WTC11 (cell line): ENCODE measurements at places on chromosomes 7 and 10. TPM values are rescaled to one million over a fixed set of nuclear protein-coding genes. Genes with fewer than 3 reads are reported as not detected.

Gene TMEM196
- 0.11 to 0.42 TPM (median 0.16 TPM) in 3 replicates for total RNA-seq

Gene PROSER2
- total RNA-seq = 7.3 to 8.7 TPM (median 8.5 TPM) in 3 replicates

DNA sequence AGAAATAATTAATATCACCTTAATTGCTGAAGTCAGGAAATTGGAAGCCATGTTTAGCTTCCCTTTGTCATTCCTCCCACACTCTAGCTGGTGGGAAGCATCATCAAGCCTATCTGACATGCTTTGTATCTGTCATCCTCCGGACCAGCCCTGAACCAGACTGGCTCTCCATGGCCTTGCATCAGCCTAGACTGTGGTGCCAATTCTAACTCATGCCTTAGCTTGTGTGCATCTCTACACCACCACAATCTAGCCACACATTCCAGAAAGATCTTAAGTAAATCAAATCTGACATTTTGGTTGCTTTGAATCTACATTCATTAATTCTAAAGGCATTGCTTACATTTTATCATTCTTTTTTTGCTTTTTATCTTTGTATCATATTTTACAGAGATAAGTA lies 196.4 kb upstream of the VSTM2A start:
- DNase-seq = no peak

DNA sequence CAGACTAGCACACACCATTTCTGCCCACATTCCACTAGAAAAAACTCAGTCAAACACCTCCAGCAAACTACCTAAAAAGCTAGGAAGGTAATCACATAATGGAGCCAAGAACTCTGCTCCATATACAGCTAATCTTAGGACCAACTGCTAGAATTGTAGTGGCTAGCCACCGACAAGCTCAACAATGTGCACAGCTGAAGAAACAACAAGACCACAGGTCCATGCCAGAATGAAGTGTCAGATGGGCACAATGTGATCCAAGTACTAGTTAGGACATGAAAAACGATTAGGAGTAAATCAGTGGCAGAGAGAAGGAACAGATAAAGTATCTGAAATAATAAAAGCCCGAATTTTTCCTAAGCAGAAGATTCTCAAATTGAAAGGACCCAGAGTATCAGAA lies 38.6 kb downstream of the TMEM106B start:
- DNase-seq = no peak

DNA sequence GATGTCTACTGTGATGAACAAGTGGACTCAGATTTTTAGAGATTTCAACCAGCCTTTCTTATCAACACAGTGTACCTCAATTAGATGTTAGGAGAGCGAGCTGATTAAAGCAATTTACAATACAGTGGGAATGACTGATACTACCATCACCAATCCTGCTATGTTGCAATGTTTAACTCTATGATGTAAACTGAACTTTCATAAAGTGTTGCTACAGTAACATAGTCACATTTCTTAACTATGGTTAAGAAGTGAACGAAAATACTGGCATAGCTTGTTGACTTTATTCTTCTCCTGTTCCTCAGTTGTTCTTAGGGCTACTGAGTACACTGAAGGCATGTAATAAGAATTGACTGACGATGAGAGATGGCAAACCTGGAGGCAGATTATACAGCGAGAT lies 139.8 kb downstream of the MYOF start:
- no peak for DNase-seq

DNA sequence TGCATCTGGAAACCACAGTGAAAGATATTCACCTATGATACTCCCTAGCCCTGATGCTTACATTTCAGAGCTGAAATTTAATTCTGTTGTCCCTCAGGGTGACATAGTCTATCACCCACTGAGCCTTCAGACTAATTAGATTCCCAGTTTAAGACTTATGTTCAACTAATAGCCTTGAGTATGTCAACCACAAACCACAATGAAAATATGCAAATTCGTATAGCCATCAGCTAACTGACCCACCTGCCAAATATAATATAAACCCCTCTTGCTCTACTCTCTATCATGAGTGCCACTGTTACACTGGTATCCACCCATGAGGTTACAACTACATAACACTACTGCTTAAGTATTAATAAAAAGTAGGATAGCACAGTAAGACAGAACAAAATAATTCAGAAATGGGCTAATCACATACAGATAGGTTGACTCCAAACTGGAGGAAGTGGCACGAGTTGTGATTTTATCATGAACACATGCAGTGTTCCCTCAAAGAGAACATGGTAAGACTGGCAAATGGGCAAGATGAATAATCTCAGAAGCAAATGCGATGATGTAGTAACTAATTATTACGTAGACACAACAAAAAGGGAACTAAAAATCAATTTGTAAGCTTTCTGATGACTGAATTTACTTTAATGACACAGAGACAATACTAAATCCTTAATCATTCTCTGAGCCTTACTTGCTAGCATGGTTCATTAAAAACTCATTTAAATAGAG lies 290.6 kb downstream of the PARD3 start:
- no peak for DNase-seq

- no peak for DNase-seq
Measured at GRCh38 chr10:5318148-5318547, 46.6 kb upstream of the UCN3 start.

DNA sequence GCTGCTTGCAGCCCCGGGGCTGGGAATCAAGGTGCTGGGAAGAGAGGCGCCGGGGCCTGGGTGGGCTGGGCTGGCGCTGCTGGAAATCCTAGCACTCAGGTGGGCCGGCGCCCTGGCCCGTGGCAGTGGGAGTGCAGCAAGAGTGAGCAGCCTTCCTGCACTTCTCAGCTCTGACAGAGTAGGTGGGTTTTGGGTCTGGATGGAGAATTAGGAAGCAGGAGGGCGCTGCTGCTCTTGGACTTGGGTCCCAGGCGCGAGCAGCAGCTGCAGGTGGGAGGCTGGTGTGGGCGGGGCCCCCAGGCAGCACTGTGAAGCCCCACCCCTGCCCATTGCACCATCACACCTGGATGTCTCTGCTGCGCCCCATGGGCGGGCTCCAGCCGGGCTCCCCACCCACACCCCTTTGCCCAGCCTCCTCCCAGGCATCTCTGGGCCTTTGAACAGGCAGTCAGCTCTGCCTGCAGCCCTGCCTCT lies 6.0 kb downstream of the BRI3 start:
- DNase-seq = peak; percentile 66

Gene PLPP4
- total RNA-seq = 0.15 TPM in 1 of 3 replicates, not detected in the others

Gene ETV1
- 74.9 to 81.4 TPM (median 76.6 TPM) in 3 replicates for total RNA-seq

DNA sequence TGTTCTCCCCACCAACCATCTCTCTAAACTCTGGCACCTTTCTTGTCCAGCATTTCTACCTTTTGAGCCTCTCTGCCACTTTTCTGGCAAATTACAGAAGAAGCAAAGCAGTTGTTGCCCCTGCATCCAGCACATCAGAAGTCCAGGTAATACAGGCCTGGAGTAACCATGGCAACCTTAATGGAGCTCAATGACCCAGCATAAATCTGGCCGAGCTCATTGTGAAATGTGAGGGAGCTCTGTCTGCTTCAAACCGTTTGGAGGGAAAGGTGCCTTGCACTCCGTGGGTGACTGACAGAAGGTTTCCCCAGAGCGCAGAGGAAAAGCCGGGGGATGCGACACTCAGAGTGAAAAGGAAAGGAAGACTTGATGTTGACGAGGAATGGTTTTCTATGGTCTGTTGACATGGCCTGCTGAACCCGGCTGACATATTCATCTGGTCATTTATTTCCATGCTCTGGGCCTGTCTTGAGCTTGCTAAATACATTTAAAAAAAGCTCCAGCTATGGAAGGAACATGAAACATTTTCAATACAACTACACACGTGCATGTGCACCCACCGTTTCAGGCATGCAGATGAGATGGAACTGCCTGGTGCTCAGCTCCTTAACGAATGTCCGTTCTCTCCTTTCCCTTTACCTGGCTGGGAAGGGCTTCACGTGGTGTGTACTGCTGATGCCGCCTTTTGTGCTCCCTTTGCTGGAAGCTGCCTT lies 74.9 kb downstream of the ADRA2A start:
- DNase-seq = no peak

- no peak for DNase-seq
Measured at GRCh38 chr10:78861529-78862327, 207.0 kb upstream of the ZMIZ1 start.

GRCh38 chr10:20087353-20087752 lies 271.1 kb downstream of the PLXDC2 start:
- DNase-seq = no peak

GRCh38 chr10:122733931-122734665 lies 34.5 kb upstream of the C10orf120 start:
- DNase-seq = no peak

Gene EBLN1
- not detected in 3 replicates for total RNA-seq

Gene LDB3
- total RNA-seq = 0.42 to 0.96 TPM (median 0.46 TPM) in 3 replicates

- DNase-seq = no peak
Measured at GRCh38 chr10:22640359-22640758, 74.0 kb downstream of the PIP4K2A start.

DNA sequence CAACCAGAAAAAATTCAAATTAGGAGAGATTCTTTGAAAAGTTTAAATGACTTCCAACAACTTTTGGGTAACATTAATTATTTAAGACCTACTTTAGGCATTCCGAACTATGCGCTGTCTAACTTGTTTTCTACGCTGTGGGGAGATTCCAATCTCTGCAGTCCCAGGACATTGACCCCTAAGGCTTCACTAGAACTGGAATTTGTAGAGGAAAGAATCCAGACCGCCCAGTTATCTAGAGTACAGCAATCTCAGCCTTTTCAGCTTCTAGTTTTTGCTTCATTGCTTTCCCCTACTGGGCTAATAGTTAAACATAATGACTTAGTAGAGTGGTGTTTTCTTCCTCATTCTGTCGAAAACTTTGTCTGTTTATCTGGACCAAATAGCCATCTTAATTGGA lies 14.9 kb upstream of the DDC start:
- DNase-seq = no peak

GRCh38 chr10:11869219-11869618 lies 46.1 kb downstream of the PROSER2 start:
- no peak for DNase-seq

DNA sequence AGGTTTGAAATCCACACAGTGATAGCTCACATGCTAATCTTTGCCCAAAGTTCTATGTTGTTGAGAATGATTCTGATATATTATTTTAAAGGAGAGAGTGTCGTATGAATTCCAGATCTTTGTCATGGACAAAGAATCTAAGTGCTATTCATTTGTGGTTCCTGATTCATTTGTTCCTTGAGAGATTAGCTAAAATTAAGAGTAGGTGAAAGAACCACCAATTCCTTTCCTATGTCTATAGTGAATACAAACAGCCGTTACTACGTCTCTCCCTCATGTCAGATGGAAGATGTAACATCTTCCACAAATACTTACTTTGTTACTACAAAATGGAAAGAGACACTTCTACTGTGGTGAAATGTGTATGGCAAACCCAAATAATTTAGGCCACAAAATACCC lies 3.3 kb upstream of the PLXDC2 start:
- DNase-seq = no peak

DNA sequence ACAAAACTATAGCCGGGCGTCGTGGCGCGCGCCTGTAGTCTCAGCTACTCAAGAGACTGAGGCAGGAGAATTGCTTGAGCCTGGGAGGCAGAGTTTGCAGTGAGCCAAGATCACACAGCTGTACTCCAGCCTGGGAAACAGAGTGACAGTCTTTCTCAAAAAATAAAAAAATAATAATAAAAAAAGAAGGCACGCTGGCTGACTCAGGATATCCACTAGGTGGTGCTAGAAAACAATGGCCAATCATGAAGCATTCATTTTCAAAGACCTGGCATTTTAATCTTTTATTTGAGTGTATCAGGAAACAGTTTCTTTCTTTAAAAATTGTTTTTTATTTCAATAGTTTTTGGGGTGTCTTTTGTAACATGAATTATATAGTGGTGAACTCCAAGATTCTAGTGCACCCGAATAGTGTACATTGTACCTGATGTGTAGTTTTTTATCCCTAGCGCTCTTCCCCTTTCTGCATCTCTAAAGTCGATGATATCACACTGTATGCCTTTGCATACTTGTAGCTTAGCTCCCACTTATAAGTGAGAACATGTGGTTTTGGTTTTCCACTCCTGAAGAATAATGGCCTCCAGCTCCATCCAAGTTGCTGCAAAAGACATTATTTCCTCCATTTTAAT lies 88.6 kb downstream of the LYZL1 start:
- DNase-seq = no peak

Gene SERPINE1
- 1.1 to 2.6 TPM (median 2.2 TPM) in 3 replicates for total RNA-seq

Gene CYP2C19
- total RNA-seq = 0.09 to 0.14 TPM in 2 of 3 replicates, not detected in the other

- DNase-seq = no peak
Measured at GRCh38 chr10:122030200-122030552, 41.2 kb downstream of the TACC2 start.

- DNase-seq = no peak
Measured at GRCh38 chr10:25263931-25264330, 89.1 kb downstream of the GPR158 start.

DNA sequence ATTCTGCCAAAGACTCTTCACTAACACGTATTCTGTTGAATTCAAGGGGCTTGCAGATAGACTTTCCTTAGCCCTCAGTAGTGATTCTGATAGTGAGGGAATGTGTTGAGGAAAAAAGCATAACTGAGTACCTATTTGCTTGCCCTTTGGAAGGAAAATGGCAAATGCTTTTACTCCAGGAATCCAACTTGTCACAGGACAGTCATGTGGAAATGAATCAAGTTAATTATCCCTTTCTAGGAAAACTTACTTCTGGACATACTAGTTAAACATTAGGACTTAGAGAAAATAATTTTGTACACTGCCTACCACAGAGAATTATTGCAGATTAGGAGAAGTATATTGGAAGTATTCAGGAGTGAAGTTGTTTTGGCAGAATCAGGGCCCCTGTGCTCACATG lies 148.9 kb upstream of the SLC13A1 start:
- no peak for DNase-seq

DNA sequence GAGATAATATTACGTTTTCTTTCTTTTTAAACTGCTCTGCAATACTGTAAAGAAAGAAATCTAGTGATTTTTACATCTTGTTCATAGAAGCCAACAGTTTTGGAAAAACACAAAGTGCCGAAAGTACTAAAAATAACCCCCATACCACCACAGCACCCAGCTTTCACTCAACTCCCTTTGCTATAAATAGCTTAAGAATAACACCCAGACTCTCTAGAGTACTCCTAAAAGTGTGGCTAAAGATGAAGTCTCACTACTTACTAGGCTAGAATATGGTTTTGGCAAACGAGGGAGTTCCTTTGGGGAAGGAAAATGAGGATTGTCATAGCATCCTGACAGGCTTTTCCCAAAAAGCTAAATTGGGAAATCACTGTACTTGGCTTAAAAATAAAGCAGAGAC lies 151.8 kb upstream of the ANK3 start:
- no peak for DNase-seq

GRCh38 chr7:77352665-77353406 lies 63.3 kb downstream of the GSAP start:
- DNase-seq = no peak

- no peak for DNase-seq
Measured at GRCh38 chr10:49120911-49121310, 5.6 kb upstream of the VSTM4 start.

- no peak for DNase-seq
Measured at GRCh38 chr10:103153302-103154197, 39.5 kb downstream of the NT5C2 start.

- DNase-seq = no peak
Measured at GRCh38 chr10:96616961-96617360, 30.1 kb upstream of the TM9SF3 start.
